Progenitor cell of endocrine pancreas (in vitro differentiated cells): ENCODE measurements at places on chromosomes 16 and 17. TPM values are rescaled to one million over a fixed set of nuclear protein-coding genes. Genes with fewer than 3 reads are reported as not detected.

GRCh38 chr17:69690531-69690930 lies 276.0 kb downstream of the MAP2K6 start:
- H3K36me3 ChIP-seq: no peaks in the 10 kb centered on the region
- H3K4me1 ChIP-seq: no peaks in the 10 kb centered on the region
- H3K27me3 ChIP-seq: no peaks in the 10 kb centered on the region
- no peak overlapping the region for H3K4me3 ChIP-seq
- H3K27ac ChIP-seq: no peak overlapping the region

GRCh38 chr17:63930951-63931575 lies 1.1 kb downstream of the CD79B start:
- no peaks in the 10 kb centered on the region for H3K4me1 ChIP-seq
- H3K36me3 ChIP-seq: no peaks in the 10 kb centered on the region
- no peak for DNase-seq
- peaks cover 4% of the 10 kb centered on the region for H3K27me3 ChIP-seq

- H3K4me3 ChIP-seq: no peak overlapping the region
- DNase-seq: no peak
- H3K27me3 ChIP-seq: no peaks in the 10 kb centered on the region
- peaks cover 6% of the 10 kb centered on the region for H3K36me3 ChIP-seq
- no peak overlapping the region for H3K27ac ChIP-seq
Observed at GRCh38 chr17:78183916-78184315, 2.9 kb downstream of the TK1 start.

GRCh38 chr16:83305092-83305491 lies 502.7 kb upstream of the HSBP1 start:
- H3K36me3 ChIP-seq: no peaks in the 10 kb centered on the region
- H3K4me1 ChIP-seq: peaks cover 1% of the 10 kb centered on the region
- no peak for DNase-seq
- H3K4me3 ChIP-seq: no peak overlapping the region
- no peak overlapping the region for H3K27ac ChIP-seq

DNA sequence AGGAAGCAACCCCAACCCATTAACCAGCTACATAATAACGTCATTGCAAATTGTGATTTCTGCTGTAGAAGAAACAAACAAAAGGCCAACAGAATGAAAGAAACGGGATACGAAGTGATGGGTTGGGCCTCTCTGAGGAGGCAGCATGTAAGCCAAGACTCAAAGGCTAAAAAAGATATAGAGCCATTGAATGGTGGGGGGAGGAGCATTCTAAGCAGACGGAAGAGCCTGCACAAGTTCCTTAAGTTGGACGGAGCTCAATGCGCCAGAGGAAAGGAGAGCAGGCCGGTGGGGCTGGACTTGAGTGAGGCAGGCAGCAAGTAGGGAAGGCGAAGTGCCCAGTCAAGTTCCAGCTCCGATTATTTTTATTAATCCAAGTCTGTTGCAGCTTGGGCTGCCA lies 160.3 kb downstream of the SHISA9 start:
- no peaks in the 10 kb centered on the region for H3K4me1 ChIP-seq
- no peak overlapping the region for H3K4me3 ChIP-seq
- no peaks in the 10 kb centered on the region for H3K36me3 ChIP-seq
- DNase-seq: no peak

DNA sequence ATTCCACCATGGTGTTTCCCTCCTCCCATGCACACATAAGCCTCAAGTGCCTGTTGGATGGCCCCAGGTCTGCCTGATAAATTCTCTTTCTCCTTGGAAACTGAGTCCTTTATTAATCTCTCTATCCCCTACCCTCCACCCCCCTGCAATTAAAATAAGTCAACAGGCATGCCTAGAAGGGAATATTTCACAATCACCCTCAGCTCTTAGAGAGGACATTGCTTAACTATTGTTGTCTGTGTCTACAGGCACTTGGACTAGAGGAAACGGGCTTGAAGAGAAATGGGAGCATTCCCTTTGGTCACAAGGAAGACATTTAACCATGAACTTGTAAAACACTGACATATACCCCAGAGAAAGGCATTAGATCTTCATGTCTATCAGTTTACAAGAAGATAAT lies 39.5 kb downstream of the RCVRN start:
- no peak overlapping the region for H3K4me3 ChIP-seq
- DNase-seq: no peak
- H3K36me3 ChIP-seq: no peaks in the 10 kb centered on the region
- peaks cover 16% of the 10 kb centered on the region for H3K27me3 ChIP-seq
- no peaks in the 10 kb centered on the region for H3K4me1 ChIP-seq
- no peak overlapping the region for H3K27ac ChIP-seq

The CKLF gene
- total RNA-seq: 35.6 and 38.1 TPM in 2 replicates

The CDRT15L2 gene
- not detected in 2 replicates for total RNA-seq

The NDE1 gene
- 42.5 and 46.0 TPM in 2 replicates for total RNA-seq
